ENCODE measurements at places on chromosomes 2 and 18.

DNA sequence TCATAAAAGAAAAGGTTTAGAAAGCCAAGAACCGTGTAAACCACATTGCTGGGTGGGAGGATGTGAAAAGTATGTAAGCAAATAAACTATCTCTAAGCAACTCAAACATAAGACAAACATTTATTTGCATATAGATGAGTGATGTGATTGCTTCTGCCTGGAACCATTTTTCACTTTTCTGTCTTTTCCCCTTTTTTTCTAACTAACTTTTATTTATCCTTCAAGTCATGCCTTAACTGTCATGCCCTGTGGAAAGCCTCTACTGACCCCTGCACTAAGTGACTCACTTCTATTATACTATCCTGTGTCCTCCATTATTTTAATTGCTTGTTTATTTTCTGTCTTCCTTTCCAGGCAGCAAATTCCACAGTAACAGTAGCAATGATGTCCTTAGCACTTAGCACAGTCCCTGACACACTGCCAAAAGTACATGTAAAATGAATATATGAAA, 87.5 kb upstream of the CTAGE1 start:
- DNase-seq, result no peak

GRCh38 chr2:107712857-107713256, 113.8 kb upstream of the RGPD4 start:
- no peak for DNase-seq

DNA sequence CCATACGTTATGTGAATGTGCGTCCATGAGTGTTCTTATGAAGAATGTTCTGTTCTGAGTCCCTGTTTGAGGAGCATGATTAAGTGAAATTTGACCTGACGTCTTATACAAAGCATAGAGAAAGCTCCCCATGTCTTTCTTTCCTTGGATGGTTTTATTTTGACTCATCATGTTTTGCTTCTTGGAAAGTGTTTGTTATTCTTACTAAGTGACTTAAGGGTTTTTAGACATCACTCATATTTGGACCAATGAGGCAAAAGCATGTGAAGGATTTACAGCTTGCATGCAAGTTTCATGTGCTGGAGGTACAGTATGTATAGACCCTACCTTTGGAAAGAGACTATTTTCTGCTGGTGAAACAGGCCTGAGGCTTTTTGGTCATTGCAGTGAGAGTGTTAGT, 33.5 kb upstream of the ZEB2 start:
- DNase-seq, result peak; percentile 34

GRCh38 chr2:28437149-28437835, 44.6 kb downstream of the FOSL2 start:
- no peak for DNase-seq

GRCh38 chr2:189074506-189074905, 100.3 kb downstream of the COL3A1 start:
- no peak for DNase-seq

DNA sequence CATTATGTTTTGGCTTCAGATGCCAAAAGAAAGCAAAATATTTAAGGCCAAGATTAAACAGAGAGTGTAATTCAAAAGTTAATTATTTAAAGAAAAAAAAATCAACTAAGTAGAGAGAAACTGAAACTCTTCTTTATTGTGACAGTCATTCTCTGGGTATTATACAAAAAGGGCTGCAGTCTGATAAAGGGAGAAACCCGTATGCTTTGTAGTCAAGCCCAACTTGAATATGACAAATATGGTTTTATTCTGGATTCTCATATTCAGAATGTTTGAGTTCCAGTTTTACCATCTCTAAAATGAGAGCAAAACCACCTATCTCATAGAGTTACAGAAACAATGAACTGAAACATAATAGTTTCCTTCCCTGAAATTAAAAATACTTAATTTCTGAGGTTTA, 8.2 kb downstream of the CDH2 start:
- DNase-seq, result no peak

GRCh38 chr2:115610888-115611287, 1168.4 kb downstream of the DPP10 start:
- no peak for DNase-seq

DNA sequence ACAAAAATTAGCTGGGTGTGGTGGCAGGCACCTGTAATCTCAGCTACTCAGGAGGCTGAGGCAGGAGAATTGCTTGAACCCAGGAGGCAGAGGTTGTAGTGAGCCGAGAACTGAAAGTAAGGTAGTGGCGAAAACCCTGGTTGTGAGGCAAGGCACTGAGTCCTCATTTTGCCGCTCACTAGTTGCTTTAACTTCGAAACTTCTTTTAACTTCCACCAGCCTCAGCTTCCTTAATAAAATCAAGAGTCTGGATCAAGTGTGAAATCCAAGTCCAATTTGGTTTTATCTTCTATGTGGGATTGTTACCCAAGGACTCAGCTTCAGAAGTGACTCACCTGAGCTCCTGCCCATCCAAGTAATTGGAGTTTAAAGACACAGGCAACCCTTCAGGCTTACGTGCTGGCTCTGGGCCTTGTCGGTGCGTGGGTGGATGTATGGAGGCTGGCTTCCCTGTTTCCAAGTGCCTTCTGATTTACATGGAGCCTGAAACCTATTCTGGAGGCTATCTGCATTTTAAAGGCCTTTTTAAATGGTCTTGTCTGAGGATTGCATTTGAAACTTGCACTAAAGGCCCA, 374.2 kb upstream of the ID2 start:
- no peak for DNase-seq

- peak; percentile 28 for DNase-seq
Measured at GRCh38 chr18:67232406-67232805, 284.1 kb downstream of the DSEL start.

- DNase-seq, result peak; percentile 45
Measured at GRCh38 chr2:38602136-38602731, 494 bp downstream of the HNRNPLL start.

- no peak for DNase-seq
Measured at GRCh38 chr18:75810516-75810915, 383.0 kb upstream of the SMIM21 start.

- no peak for DNase-seq
Measured at GRCh38 chr2:209305746-209306196, 118.1 kb upstream of the MAP2 start.

DNA sequence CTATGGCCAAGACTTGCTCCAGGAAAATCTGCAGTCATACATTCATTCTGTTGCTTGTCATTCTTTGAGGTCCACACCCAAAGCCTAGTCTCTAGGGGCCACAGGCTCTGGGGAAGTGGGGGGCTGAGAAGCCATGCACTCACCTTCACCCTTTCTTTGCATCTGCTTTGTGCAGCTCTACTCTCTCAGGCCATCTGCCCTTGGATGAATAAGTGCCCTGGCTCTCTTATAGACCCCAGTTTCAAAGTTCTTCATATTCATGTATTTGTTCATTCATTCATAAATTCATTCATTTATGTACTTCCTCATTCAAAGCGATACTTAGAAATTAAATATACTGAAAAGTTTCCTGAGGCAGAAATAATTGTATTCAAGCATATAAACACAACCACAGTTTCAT, 130.3 kb upstream of the FAM98A start:
- DNase-seq, result no peak

- no peak for DNase-seq
Measured at GRCh38 chr18:22174341-22175145, 5.2 kb downstream of the GATA6 start.

Data from HAP-1 (cell line).